H9 (cell line): ENCODE measurements at places on chromosomes 12 and 14. TPM values are rescaled to one million over a fixed set of nuclear protein-coding genes. Genes with fewer than 3 reads are reported as not detected.

DNA sequence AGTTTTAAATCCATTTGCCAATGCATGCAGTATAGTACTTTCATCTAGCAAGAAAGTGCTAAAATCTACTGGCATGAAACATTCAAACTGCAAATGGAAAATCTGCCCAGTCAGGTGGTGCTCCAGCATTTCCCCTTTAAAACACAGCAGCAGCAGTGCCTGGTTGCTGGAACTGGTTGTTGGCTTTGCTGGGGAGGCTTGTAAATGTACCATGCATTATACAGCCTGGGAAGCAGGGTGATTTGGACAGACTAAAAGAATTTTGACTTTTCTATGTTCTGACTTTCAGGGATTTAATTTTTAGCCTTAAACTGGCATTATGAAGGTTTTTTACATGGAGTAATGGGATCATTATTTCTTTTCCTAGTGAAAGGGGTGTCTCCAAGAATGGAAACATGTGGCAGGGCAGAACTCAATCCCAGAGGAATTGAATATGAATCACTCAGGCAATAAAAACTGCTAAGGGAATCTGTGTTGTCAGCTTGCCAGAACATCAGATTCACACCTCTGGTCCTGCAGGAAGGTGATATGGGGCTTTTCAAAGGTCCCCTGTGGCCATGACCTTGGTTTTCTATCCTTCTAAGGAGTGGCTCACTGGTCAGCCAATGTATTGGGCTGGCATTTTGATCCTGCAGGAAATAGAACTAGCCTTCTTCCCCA, 9.0 kb upstream of the PAX9 start:
- H3K4me1 ChIP-seq, result no peaks in the 10 kb centered on the region
- peaks cover 93% of the 10 kb centered on the region for H3K27me3 ChIP-seq
- H3K27ac ChIP-seq, result no peak overlapping the region
- H3K4me3 ChIP-seq, result no peak overlapping the region
- H3K36me3 ChIP-seq, result no peaks in the 10 kb centered on the region

DNA sequence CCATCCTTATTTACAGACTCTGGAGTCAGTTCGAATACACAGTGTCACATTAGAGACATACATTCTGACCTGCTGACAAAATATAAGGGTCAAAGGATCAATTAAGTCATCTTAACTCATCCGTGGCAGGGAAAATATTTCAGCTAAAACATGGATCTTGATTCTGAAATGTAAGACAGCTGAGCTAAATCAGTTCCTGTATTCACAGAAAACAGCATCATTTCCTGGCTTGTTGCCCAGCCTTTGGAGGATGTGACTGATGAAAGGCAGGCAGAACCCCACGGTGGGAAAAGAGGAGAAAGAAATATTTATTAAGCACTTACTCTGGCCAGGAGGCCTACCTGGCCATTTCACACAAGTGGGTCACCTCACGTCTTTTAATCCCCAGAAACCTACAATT, 101.9 kb downstream of the GAS2L3 start:
- H3K27ac ChIP-seq, result no peak overlapping the region
- H3K4me1 ChIP-seq, result no peaks in the 10 kb centered on the region
- DNase-seq, result no peak
- H3K36me3 ChIP-seq, result no peaks in the 10 kb centered on the region
- no peak overlapping the region for H3K4me3 ChIP-seq

GRCh38 chr14:105013150-105013785, 7.6 kb downstream of the CDCA4 start:
- no peaks in the 10 kb centered on the region; the same call in 1 of the 2 replicates for H3K4me1 ChIP-seq
- H3K27ac ChIP-seq, result no peak overlapping the region
- no peak for DNase-seq
- 0 out of 3 replicates have a peak overlapping the region, but pooled peaks have one; percentile 48 for H3K4me3 ChIP-seq

DNA sequence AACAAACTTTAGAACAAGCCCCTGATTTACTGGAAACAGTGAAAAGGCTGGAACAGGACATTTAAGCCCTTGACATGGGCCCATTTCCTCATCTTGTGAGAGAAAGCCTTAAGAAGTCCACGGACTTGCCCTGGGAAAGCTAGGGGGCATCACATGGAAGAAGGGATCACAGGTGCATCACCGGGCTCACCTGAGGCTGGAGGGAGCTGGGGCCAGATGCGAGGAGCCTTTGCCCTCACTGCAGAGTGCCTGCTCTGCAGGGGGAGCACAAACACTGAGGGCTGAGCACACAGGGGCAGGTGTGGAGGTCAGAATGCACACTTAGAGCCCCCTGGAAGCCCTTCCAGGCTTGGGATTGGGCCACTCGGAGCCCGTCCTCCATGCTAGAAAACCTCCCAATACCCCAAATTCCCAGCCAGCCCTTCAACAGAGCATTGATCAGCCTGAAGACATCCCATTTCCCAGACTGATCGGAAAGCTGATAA, 5.2 kb upstream of the KRT1 start:
- H3K36me3 ChIP-seq, result no peaks in the 10 kb centered on the region
- H3K4me3 ChIP-seq, result no peak overlapping the region
- H3K4me1 ChIP-seq, result no peaks in the 10 kb centered on the region

GRCh38 chr12:93704122-93704521, 26.9 kb downstream of the CRADD start:
- peaks cover 6% of the 10 kb centered on the region for H3K36me3 ChIP-seq
- DNase-seq, result no peak
- H3K27ac ChIP-seq, result no peak overlapping the region
- no peaks in the 10 kb centered on the region for H3K27me3 ChIP-seq
- no peak overlapping the region for H3K4me3 ChIP-seq
- peaks cover 7% of the 10 kb centered on the region; the same call in 1 of the 2 replicates for H3K4me1 ChIP-seq

GRCh38 chr12:25041006-25041741, 92.3 kb upstream of the BCAT1 start:
- no peaks in the 10 kb centered on the region; the same call in 1 of the 2 replicates for H3K4me1 ChIP-seq
- no peak overlapping the region for H3K27ac ChIP-seq
- no peak overlapping the region for H3K4me3 ChIP-seq
- H3K36me3 ChIP-seq, result peaks cover 9% of the 10 kb centered on the region
- DNase-seq, result no peak

DNA sequence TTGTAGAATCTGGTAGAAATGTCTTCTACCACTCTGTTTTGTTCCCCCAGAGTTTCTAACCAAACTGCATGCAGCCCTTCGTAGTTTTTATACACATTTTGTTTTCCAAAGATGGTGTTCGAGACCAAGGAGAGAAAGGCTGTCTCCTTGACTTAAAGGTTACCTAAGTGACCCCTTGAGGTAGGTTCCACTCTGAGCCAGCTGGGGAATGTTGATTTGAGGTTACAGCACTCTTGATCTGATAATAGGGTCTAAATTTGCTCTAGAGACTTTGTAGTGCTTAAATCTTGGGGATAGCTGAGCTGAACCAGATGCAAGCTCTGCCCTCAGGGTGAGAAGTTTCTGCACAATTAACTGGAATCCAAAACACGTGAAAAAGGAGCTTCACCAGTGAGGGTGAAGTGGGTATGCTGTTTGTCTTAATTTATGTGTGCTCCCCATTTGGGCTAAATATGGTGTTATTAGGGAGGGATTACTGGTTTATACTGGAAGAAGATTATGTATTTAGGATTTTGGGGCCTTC, 3.1 kb downstream of the TMBIM6 start:
- no peak overlapping the region for H3K27ac ChIP-seq
- DNase-seq, result no peak
- peaks cover 17% of the 10 kb centered on the region for H3K36me3 ChIP-seq
- no peak overlapping the region for H3K4me3 ChIP-seq

DNA sequence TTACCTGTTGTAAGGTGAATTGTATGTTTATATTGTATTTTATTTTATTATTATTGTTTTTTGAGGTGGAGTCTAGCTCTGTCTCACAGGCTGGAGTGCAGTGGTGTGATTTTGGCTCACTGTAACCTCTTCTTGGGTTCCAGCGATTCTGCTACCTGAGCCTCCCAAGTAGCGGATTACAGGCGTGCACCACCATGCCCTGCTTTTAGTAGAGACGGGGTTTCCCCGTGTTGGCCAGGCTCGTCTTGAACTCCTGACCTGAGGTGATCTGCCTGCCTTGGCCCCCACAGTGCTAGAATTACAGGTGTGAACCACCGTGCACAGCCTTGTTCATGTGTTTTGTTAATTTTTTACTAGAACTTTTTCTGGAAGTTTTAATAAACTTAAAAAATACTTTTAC, 3.8 kb downstream of the ATF7IP start:
- no peak overlapping the region for H3K4me3 ChIP-seq
- DNase-seq, result no peak
- H3K4me1 ChIP-seq, result peaks cover 2% of the 10 kb centered on the region; the same call in 1 of the 2 replicates

HOXC9 gene
- not detected in 2 replicates for total RNA-seq

KCNH5 gene
- 0.09 and 0.42 TPM in 2 replicates for total RNA-seq
